Endothelial cell of umbilical vein (primary cell): ENCODE measurements at places on chromosomes 12 and 14.

DNA sequence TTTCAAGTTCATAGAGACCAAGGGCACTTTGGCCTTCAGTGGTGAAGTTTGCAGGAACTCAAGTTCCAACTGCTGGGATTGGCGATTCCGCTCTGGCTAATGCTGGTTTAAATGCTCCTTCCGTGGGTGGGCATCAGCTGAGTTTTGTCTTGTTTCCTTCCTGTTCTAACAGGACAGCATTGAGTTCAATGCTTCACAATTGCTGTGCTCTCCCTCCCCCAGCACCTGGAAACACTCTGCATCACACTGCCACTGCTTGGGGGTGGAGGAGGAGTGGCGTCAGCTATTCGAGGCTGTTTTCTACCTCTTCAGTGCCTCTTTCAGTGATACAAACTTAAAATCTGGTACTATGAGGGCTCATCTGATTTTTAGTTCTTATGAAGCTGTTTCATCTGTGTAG, 634.9 kb downstream of the FSCB start:
- no peaks in the 10 kb centered on the region for H3K4me1 ChIP-seq
- H3K27me3 ChIP-seq, result no peaks in the 10 kb centered on the region
- no peak for DNase-seq
- H3K4me3 ChIP-seq, result no peak overlapping the region
- no peaks in the 10 kb centered on the region for H3K36me3 ChIP-seq

DNA sequence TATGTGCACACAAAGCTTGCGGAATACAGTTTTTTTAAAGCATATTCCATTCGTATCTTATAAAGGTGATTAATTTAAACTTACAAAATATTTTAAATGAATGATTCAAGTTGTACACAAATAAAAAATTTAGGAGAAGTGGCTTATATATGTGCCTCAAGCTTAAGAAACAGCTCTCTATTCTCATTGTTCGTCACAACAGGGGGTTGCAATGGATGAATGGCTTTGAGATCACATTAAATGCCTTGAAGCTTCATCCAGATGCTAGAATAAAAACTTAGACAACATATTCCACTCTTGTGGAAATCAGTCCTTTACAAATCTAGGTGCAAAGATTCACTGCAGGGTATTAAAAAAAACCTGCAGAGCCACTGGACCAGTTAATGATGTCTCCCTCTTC, 303.9 kb upstream of the LRFN5 start:
- no peak overlapping the region for H3K4me3 ChIP-seq
- no peaks in the 10 kb centered on the region for H3K4me1 ChIP-seq
- H3K27me3 ChIP-seq, result no peaks in the 10 kb centered on the region
- H3K27ac ChIP-seq, result no peak overlapping the region
- no peaks in the 10 kb centered on the region for H3K36me3 ChIP-seq
- no peak for DNase-seq

- no peaks in the 10 kb centered on the region for H3K36me3 ChIP-seq
- DNase-seq, result no peak
- H3K4me3 ChIP-seq, result no peak overlapping the region
- no peaks in the 10 kb centered on the region for H3K27me3 ChIP-seq
- no peaks in the 10 kb centered on the region for H3K4me1 ChIP-seq
- no peak overlapping the region for H3K27ac ChIP-seq
Observed at GRCh38 chr12:16281157-16281556, 3.7 kb upstream of the SLC15A5 start.

DNA sequence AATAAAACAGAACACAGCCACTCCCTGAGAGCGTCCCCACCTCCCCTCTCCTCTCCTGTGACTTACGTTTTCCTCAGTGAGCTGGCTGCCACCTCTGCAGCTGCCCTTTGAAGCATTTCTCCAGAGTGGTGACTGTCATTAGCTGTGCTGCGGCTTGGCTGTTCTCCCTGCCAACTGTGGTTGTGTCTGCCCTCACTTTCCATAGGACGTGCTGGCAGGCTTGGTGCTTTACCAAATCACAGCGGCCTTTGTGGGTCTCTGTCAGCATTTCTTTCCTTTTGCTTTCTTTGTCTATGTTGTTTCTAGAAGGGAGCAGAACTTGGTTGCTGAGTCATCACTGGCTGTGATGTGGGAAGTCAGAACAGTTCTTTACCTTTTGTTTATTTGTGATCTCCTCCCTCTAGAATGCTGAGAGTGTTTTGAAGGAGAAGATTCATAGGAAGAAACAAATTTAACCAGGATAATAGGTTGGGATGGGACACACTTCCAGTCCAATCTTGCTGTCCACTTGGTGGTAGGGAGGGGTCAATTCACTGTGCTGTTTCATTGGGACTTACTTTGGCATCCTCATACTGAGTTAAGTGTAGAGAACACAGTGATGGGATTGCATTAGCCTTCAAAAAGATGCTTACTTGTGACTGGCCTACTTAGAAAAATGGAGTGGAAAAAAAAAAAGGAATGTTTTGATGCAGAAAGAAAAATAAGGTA, 88.2 kb downstream of the TMX1 start:
- H3K4me3 ChIP-seq, result no peak overlapping the region
- H3K27ac ChIP-seq, result no peak overlapping the region
- H3K27me3 ChIP-seq, result no peaks in the 10 kb centered on the region
- H3K4me1 ChIP-seq, result peaks cover 2% of the 10 kb centered on the region
- DNase-seq, result peak; percentile 52
- H3K36me3 ChIP-seq, result no peaks in the 10 kb centered on the region

GRCh38 chr12:68959891-68960464, 27.0 kb upstream of the CPM start:
- H3K36me3 ChIP-seq, result no peaks in the 10 kb centered on the region
- no peaks in the 10 kb centered on the region for H3K4me1 ChIP-seq
- no peaks in the 10 kb centered on the region for H3K27me3 ChIP-seq

DNA sequence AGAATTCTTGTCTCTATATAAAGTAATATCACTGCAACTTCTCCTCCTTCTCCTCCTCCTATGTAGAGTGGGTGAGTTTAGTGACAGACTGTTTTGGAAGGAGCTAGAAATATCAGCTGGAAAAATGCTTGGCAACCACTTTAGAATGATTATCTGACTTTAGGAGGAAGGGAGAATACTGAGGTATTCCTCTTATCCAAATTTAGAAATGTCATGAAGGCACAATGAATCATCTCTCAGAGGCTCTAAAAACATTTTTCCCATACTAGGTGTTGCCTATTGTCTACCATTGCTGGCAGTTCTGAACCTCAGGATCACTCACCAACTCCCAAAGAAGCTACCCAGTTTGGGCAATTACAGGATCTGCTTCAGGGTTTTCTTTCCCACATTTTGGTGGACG, 306.6 kb upstream of the ATP2B1 start:
- no peak for DNase-seq
- H3K36me3 ChIP-seq, result no peaks in the 10 kb centered on the region
- no peak overlapping the region for H3K27ac ChIP-seq

DNA sequence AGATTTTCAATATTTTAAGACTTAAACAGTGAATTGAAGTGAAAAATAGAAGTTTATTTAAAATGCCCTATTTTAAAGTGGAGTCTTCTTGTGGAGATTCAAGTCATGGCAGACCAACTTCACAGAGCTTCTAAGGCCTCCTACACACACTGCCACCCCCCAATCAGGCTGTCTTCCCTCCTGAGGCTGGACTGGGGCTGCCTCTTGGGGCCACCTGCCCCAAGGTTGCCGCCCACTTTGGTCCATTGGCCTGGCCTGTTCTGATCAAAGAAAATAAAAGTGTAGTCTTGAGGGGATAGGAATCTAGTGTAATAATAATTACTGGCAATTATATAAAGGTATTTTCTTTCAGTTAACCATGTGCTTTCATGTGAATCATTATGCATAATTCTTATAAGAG, 1.3 kb downstream of the GOLT1B start:
- H3K4me1 ChIP-seq, result peaks cover 31% of the 10 kb centered on the region
- H3K36me3 ChIP-seq, result peaks cover 2% of the 10 kb centered on the region
- peak overlapping the region; percentile 88 for H3K4me3 ChIP-seq
- no peak overlapping the region for H3K27ac ChIP-seq

DNA sequence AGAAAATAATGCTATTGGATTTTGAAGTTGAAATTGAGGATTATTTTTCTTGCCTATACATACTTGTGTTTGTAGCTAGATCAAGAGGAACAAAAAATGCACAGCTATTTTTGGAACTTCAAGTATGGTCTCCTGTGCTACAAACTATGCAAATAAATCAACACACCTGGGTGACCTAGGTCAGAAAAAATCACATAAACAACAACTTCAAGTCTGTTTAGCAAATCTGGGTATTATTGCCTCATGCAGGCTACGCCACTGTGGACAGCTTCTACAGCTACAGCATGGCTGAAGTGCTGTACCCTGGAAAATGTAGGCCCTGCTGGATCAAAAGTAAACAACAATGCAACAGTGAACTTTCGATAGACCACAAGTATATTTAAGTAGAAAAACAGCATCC, 87.5 kb downstream of the SLC6A15 start:
- H3K4me1 ChIP-seq, result no peaks in the 10 kb centered on the region
- no peaks in the 10 kb centered on the region for H3K27me3 ChIP-seq
- no peak for DNase-seq
- H3K36me3 ChIP-seq, result no peaks in the 10 kb centered on the region
- H3K4me3 ChIP-seq, result no peak overlapping the region

DNA sequence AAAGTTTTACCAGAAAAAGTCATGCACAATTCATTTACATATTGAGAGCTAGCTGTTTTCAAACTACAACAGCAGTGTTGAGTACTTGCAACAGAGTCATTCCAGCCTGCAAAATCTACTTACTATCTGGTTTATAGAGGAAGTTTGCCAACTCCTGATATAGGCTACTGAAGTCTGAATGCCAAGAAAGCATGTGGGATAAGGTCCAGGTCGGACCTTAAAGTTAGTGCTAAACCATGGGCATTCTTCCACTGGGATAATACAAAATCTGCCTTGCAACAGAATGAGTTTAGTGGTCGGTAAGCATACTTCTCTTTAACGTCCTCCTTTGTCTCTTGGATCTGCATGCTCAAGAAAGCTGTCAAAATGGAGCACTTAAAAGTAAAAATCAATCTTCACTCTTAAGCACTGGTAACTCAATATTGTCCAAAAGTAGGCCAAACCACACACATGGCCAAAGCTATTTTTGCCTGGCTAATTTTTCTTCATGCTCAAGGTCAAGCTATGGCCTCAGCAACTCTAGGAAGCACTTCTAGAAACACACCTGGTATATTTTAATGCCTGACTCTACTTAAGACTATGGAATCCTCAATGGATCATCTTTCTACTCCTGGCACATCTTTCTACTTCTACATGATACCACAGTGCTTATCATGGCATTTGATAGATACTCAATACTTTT, 364.9 kb upstream of the KITLG start:
- no peaks in the 10 kb centered on the region for H3K27me3 ChIP-seq
- DNase-seq, result peak; percentile 44
- no peak overlapping the region for H3K4me3 ChIP-seq
- no peaks in the 10 kb centered on the region for H3K36me3 ChIP-seq

DNA sequence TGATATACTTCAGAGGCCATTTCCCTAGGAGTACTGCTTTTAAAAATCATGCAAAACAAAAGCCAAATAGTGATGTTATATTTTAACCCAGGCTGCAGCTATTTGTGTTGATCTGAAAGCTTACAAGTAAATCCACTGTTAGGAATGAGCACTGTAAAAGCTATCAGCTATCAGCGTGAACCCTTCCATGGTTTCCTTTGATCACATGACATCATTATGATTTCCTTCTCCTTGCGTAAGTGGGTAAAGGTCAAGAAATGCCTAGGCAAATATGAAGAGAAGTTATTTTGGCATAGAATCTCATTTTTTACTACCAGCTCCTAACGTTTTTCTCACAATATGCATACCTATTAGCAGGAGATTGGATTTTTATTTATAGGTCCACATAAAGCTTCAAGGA, 48.6 kb upstream of the CATSPERB start:
- no peaks in the 10 kb centered on the region for H3K36me3 ChIP-seq
- peak; percentile 17 for DNase-seq
- no peak overlapping the region for H3K4me3 ChIP-seq
- H3K27me3 ChIP-seq, result no peaks in the 10 kb centered on the region
- no peaks in the 10 kb centered on the region for H3K4me1 ChIP-seq

DNA sequence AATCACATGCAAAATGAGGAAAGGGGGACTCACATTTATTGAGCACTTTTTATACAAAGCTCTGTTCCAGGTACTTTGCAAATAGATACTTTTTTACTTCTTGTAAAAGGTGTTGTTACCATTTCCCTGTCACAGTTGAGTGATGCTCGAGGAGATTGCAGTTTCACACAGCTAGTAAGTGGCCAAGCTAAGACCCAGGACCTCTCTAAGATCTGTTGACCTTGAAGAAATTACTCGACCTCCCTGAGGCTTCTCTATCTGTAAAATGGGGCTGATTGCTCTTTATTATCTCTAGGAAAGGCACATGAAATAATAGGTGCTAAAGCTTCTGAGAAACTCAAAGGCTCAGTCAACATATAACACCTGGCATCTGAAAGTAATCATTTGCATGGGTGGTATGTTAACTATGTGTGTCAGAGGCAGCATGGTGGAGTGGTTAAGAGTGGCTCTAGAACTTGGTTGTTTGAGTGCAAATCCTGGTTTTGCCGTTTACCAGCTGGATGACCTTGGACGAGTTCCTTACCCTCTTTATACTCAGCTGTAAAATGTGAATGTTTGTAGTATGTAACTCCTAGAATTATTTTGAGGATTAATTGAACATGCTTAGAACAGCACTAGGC, 41.5 kb downstream of the IFT81 start:
- no peaks in the 10 kb centered on the region for H3K36me3 ChIP-seq
- no peak overlapping the region for H3K4me3 ChIP-seq
- no peak overlapping the region for H3K27ac ChIP-seq
- DNase-seq, result no peak
- H3K4me1 ChIP-seq, result no peaks in the 10 kb centered on the region
- no peaks in the 10 kb centered on the region for H3K27me3 ChIP-seq

GRCh38 chr14:65255583-65256461, 153.5 kb upstream of the MAX start:
- H3K27ac ChIP-seq, result no peak overlapping the region
- no peak for DNase-seq
- peaks cover 31% of the 10 kb centered on the region for H3K4me1 ChIP-seq
- no peaks in the 10 kb centered on the region for H3K27me3 ChIP-seq
- no peaks in the 10 kb centered on the region for H3K36me3 ChIP-seq

DNA sequence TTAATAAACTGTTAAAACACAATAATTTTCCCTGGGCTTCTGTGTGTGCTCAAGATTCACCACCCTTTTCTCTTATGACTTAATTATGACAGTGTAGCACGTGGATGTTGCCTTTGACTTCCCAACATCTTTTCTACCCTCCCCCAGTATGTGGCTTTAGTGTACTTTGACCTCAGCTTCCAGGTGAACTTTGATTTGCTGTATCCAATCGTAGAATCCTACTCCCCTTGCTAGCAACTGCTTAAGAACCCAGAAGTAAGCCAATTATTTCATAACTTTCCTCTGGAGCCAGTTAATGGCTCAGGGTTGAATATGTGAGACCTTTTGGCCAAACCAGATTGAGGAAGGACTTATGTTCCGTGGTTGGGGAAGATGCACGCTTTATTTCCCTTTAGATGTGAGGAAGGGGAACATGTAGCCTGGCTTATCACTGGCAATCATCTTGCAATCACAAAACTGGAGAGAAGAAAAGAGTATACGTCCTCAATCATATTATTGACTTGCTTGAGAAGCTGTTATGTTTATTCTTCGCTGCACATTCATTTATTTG, 259.6 kb upstream of the ATP2B1 start:
- H3K27ac ChIP-seq, result no peak overlapping the region
- H3K4me1 ChIP-seq, result no peaks in the 10 kb centered on the region
- no peak overlapping the region for H3K4me3 ChIP-seq
- no peaks in the 10 kb centered on the region for H3K36me3 ChIP-seq
- H3K27me3 ChIP-seq, result no peaks in the 10 kb centered on the region
- DNase-seq, result no peak

- H3K27me3 ChIP-seq, result no peaks in the 10 kb centered on the region
- no peak for DNase-seq
- H3K36me3 ChIP-seq, result no peaks in the 10 kb centered on the region
- H3K4me3 ChIP-seq, result no peak overlapping the region
Observed at GRCh38 chr12:103677905-103678304, 90.8 kb downstream of the STAB2 start.
